Cardiac muscle cell (in vitro differentiated cells and primary cell): ENCODE measurements at places on chromosomes 7 and 10. TPM values are rescaled to one million over a fixed set of nuclear protein-coding genes. Genes with fewer than 3 reads are reported as not detected.

The FAM131B gene
- 0.14 and 0.26 TPM in 2 replicates for polyA plus RNA-seq

The EVX1 gene
- polyA plus RNA-seq: not detected in 2 replicates

The TDRD1 gene
- not detected in 2 replicates for polyA plus RNA-seq

The LIPK gene
- polyA plus RNA-seq: not detected in 2 replicates

The MCM10 gene
- 6.9 and 10.0 TPM in 2 replicates for polyA plus RNA-seq

The PROSER2 gene
- polyA plus RNA-seq: 11.4 and 23.7 TPM in 2 replicates

The NUTM2E gene
- not detected in 2 replicates for polyA plus RNA-seq

The SPDYE6 gene
- polyA plus RNA-seq: 2.2 and 2.4 TPM in 2 replicates

The GATA3 gene
- polyA plus RNA-seq: 4.4 and 11.4 TPM in 2 replicates

The FAM241B gene
- 42.4 and 45.3 TPM in 2 replicates for polyA plus RNA-seq

The ASAH2 gene
- polyA plus RNA-seq: 0.12 and 1.2 TPM in 2 replicates

The ZNF37A gene
- 8.1 and 15.2 TPM in 2 replicates for polyA plus RNA-seq

The TET1 gene
- 10.9 and 14.4 TPM in 2 replicates for polyA plus RNA-seq

The SSBP1 gene
- polyA plus RNA-seq: 250 and 294 TPM in 2 replicates

The TMEM236 gene
- polyA plus RNA-seq: 0.20 TPM in 1 of 2 replicates, not detected in the other

The LRRN3 gene
- 84.6 and 86.4 TPM in 2 replicates for polyA plus RNA-seq

The ARPC1B gene
- 49.3 and 56.1 TPM in 2 replicates for polyA plus RNA-seq

The PAX4 gene
- polyA plus RNA-seq: not detected in 2 replicates

The GDF2 gene
- polyA plus RNA-seq: 2.6 and 4.4 TPM in 2 replicates

The PON1 gene
- 0.34 and 0.51 TPM in 2 replicates for polyA plus RNA-seq

The TMEM196 gene
- not detected in 2 replicates for polyA plus RNA-seq

The GRK5 gene
- polyA plus RNA-seq: 3.5 and 10.1 TPM in 2 replicates
